ENCODE measurements at places on chromosomes 6 and 20.

- peak; percentile 83 for DNase-seq
Measured at GRCh38 chr20:36112112-36112511, 42.4 kb upstream of the EPB41L1 start.

GRCh38 chr6:13472099-13472498 lies 15.3 kb downstream of the GFOD1 start:
- DNase-seq: no peak

DNA sequence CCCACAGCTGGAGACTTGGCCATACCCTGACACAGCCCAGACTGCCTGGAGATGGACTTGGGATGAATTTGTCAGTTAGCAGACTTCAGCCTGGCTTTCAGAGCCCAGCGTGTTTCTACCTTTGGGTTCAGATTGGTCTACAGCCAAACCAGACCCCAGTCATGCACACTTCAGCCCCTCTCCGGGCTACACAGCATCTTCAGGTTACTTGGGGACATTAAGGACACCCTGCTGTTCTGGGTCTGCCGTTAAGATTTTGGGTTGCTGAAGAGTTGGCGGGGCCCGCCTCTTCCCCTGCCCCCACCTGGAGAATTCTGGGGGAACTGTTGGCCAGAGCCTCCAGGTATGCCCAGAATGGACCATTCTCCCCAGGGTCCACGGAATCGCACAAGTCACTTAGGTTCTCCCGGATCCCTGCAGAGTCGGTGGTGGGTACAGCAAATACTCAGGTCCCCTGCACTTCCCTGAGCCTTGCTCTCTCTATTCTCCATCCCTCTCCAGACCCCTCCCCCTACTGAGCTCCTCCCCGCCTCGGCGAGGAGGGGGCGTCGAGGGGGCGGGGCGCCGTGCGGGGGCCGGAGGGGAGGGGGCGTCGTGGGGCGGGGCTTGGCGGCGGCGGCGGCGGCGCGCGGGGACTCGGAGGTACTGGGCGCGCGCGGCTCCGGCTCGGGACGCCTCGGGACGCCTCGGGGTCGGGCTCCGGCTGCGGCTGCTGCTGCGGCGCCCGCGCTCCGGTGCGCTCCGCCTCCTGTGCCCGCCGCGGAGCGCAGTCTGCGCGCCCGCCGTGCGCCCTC lies at the start of gene PTK7:
PTK7 (plus strand) TSS at position 645 of the 794 bp plus-strand sequence. CDS start 175 bp downstream, outside the sequence.
- DNase-seq: peak; percentile 95

DNA sequence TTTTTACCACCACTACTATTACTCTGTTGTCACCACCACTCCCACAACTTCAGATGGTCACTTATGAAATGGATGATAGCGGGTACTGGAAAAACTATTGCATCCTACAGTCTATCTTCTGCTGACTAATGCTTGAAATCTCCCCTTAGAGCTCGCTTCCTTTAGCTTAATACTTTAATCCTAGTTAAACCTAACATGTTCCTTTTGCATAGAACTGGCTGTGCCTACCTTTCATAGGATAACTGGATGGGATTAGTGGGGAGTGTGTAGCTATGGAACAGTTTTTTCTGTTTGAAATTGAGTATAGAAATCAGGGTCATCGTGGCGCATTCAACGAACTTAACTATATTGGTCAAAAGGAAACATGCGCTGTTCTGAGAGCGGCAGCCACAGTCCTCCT lies 294.7 kb downstream of the FARS2 start:
- DNase-seq: no peak

- no peak for DNase-seq
Measured at GRCh38 chr6:38086346-38086745, 266.8 kb downstream of the ZFAND3 start.

DNA sequence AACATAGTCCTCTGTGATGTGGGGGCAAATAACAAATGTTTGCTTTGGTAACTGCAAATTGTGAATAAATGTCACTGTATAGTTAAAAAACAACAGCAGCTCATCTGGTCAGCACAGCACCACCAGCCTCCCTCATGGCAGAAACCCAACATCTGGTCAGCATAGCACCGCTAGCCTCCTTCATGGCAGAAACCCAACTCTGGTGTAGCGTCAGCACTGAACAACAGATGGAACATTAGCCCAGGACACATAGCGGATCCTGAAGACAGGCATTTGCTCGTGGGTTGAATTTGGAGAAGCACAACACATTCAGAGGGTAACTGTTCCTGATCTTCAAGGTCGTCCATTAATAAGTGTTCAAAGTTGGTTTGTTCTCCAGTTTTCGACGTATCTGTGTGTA lies 265.9 kb downstream of the DLL1 start:
- DNase-seq: peak; percentile 96

GRCh38 chr6:20540683-20541082 lies 6.4 kb downstream of the CDKAL1 start:
- no peak for DNase-seq

DNA sequence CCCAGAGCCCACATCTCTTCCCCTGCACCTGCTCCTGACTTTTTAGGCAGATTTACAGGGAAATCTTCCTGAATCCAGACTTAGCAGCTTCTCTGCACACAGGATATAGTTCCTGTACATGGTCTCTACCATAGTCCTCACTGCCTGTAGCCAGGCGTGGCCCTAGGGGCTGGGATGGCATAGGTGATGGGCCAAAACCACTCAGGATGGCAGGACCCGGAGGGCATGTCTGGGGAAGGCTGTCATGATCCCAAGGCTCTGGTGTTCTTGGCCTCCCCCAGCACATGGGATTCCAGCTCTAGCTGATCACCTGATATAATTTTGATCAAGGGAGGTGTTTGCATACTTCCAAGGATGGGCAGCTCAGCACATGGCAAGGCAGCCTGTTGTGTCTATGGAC lies 58.0 kb downstream of the TOX2 start:
- DNase-seq: no peak

GRCh38 chr20:63974402-63975200 lies 4.8 kb downstream of the SAMD10 start:
- no peak for DNase-seq

- DNase-seq: no peak
Measured at GRCh38 chr20:39899881-39900280, 789.2 kb downstream of the MAFB start.

- DNase-seq: no peak
Measured at GRCh38 chr20:48880331-48880730, 41.2 kb upstream of the ARFGEF2 start.

DNA sequence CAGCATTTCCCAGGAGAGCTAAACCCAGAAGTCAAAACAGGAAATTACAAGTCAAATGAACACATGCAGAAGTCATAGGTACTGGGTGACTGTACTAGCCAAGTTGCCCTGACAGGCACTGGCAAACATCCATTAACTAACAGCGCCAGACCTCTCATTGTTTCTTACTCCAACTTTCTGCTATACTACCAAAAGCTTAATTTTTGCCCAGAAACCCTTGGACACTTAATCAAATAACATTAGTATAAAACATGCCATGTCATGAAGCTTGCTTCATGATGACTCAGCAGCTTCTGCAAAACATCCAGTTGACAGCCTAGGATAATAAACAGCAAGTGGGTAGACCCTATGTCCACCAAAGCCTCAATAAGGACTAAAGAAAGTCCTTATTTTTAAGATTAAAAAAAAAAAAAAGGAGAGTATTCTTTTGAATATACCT lies 3.5 kb downstream of the NUP153 start:
- DNase-seq: peak; percentile 46
